ENCODE measurements at places on chromosomes 11 and 22.

GRCh38 chr11:6931146-6931713 lies 5.0 kb downstream of the ZNF215 start:
- DNase-seq: no peak

DNA sequence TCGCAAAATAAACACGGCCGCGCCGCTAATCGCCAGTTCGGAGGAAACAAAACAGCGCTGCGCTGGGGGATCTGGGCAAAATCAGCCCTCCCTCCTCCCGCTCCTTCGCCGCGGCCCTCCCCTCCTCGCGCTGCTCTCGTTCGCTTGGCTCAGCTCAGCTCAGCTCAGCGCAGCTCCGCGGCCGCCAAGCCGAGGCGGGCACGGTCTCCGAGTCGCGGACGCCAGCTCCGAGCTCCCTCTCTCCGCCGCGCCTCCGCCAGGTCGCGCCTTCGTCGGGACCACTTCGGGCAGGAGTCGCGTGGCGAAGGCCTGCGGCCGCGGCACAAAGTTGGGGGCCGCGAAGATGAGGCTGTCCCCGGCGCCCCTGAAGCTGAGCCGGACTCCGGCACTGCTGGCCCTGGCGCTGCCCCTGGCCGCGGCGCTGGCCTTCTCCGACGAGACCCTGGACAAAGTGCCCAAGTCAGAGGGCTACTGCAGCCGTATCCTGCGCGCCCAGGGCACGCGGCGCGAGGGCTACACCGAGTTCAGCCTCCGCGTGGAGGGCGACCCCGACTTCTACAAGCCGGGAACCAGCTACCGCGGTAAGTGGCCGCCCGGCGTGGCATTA lies at the start of gene SPON1:
Gene SPON1 (plus strand): TSS at position 162 of the 607 bp plus-strand sequence. CDS start 182 bp downstream, at position 344.
- peak; percentile 18 for DNase-seq

DNA sequence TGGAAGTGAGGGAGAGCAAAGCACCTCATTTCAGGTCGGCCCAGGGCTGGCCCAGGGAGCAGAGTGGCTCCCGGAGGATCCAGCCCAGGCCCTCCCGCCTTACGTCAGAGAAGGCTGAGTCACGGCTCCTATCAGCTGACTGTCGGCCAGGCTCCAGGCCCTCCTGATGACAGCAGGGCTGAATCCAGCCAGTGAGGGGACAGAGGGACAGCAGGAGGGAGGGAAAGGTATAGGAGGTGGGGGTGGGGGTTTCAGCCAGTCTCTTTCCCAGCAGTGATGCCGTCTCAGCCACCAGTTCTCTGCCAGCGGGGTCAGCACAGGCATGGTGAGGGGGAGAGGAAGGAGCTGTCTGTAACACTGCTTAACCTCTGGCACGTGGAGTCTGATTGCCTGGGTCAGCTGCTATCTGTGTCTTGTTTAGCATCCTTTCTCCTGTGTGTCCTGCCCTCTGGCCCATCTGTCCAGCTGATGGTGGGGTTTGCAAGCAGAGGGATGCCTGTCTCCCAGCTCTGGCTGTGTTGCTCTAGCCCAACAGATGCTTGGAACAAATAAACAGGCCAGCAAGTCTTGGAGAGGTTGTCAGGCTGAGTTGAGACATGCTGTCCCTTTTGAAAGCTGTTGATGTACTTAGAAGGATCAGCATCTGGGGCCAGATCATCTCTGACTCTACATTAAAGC lies 74.0 kb downstream of the ADAMTS15 start:
- no peak for DNase-seq

- no peak for DNase-seq
Measured at GRCh38 chr11:114340311-114341131, 44.3 kb downstream of the NNMT start.

DNA sequence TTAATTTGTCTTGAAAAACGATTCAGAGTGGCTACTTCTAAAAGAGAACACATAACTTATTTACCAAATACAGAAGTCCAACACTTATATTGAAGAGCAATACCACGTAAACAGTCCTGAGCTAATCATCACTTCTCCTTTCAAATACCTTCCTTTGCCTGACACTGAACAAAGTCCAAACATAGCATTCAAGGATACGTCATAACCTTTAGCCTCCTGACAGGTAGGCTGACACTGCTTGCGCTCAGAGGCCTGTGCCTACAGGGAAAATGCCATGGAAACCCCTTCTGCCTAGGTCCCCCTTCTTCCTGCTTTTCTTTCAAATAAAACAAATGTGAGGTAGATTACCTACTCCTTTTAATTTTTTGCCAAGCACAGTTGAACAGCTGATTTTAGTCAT lies 510.0 kb downstream of the INSC start:
- DNase-seq: no peak

DNA sequence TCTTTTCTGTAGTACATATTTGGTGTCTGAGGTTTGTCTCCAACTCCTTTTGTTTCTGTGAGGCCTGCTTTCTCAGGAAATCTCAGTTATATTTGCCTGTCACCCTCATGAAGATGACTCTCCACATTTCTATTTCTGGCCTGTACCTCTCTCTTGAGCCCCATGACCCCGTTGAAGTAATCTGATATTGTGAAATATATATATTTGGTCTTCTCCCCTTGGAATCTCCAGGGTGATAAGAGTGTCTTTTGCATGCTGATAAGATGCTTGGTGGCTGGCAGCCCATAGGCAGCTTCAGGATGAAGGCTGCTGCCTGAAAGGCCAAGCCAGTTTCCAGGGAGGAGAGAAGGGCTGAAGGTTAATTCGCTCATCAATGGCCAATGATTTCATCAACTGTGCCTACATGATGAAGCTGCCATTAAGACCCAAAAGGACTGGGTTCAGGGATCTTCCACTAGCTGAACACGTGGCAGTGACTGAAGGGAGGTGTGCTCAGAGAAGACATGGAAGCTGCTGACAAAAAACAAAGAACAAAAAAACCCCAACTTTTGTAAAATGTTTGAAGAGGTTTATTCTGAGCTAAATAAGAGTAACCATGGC lies 67.4 kb downstream of the MICAL2 start:
- DNase-seq: no peak

DNA sequence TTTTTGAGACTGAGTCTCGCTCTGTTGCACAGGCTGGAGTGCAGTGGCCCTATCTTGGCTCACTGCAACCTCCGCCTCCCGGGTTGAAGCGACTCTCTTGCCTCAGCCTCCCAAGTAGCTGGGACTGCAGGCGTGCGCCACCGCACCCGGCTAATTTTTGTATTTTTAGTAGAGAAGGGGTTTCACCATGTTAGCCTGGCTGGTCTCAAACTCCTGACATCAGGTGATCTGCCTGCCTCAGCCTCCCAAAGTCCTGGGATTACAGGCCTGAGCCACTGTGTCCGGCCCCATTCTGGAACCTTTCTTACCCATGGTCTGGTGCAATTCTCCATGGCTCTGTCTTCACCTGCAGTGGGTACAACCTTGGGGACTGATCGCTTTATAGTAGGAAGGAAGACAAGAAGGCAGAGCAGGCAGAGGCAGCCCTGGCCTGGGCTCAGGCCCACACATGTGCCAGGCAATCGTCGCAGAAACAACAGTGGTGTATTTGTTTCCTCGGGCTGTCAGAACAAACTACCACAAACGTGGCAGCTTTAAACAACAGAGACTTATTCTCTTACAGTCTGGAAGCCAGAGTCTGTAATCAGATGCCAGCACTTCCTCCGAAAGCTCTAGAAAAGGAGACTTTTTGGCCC lies 4.0 kb upstream of the PTGDR2 start:
- no peak for DNase-seq

GRCh38 chr11:121895919-121896318 lies 220.1 kb downstream of the BLID start:
- DNase-seq: no peak

- DNase-seq: no peak
Measured at GRCh38 chr11:11146830-11147229, 206.2 kb downstream of the CSNK2A3 start.

DNA sequence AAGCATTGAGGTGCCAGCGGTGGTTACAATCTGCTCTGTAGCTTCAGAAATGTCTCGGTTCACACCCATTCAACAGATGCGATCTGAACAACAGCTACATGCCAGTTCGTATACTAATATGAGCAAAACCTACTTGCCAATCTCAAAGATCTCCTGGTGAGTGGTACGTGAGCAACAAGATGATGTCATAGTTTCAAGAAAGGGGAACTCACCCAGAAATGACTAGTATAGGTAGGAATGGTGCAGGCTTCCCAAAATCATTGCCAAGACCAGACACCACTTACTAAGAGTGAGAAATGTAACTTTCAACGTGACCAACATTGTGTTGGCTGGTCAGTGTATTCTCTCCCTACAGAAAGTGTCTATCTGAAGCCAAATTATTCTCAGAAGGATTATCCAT lies 31.1 kb downstream of the OR6Q1 start:
- no peak for DNase-seq

DNA sequence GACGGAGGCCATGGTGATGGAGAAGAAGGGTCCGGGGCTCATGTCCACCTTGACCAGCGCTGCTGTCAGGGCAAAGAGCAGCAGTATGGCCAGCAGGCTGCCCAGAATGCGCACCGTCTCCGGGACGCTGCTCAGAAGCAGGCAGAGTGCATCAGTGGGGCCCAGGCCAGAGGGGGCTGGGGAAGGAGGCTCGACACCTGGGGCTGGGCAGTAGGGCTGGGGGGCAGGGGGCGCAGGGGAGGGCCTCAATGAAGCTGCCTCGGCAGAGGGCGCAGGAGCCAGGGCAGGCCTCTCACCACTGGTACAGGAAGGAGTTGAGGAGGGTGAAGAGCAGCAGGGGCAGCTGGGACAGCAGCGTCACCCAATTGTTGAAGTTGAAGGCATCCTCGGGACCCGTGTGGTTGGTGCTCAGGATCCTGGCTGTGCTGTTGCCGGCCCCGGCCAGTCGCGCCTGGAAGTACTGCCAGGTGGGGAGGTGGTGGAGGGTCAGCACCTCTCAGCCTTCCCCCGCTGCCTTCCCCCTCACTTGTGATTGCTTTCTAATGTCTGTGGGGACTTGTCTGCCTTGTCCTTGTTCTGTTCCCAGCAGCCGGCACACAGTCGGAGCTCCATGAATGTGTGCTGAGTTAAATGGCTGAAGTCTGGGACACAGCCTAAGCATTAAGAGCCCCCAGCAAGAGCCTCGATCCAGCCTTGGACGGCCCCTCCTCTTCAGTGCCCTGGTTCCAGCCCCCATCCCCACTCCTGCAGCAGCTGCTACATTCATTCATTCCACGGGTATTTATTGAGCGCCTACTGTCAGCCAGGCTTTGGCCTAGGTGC lies 2.3 kb downstream of the SLC29A2 start:
- peak; percentile 3 for DNase-seq

GRCh38 chr11:13003736-13004493 lies 5.2 kb upstream of the RASSF10 start:
- no peak for DNase-seq

- no peak for DNase-seq
Measured at GRCh38 chr11:119147604-119148333, 1.1 kb upstream of the ABCG4 start.

DNA sequence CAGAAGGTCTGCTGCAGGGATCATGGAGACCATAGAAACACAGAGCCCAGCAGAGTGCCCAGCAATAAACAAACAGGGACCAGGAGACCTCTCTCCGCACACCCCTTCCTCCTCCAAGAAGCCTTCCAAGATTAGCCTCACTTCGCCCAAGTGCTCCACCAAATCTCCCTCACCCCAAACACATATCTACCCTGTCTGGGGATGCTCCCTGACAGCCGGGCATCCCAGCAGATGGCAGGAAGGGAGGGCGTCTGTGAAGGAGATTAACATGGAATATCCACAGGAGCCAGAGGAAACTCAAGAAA lies 26.5 kb downstream of the ARAP1 start:
- DNase-seq: no peak

- no peak for DNase-seq
Measured at GRCh38 chr11:22554221-22554620, 71.4 kb downstream of the FANCF start.

GRCh38 chr11:26696330-26696729 lies 25.5 kb downstream of the SLC5A12 start:
- DNase-seq: no peak

GRCh38 chr22:38886333-38886732 lies 14.3 kb upstream of the CBX6 start:
- no peak for DNase-seq

DNA sequence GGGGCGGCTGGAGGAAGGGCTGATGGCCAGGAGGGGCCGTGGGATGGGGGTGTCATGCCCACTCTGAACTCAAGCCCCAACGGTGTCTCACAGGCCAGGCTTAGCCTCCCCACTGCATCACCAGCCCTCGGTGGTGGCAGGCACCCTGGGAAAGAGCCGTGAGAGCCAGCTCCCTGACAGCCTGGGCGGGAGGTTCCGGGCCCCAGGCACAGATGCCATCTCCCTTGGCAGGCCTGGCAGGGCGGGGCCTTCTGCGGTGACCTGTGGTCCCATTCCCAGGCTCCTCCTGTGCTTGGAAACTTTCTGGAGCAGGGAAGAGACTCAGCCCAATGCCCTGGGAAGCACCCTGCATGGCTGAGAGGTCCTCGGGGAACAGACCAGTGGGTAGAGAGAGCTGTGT lies 4.8 kb downstream of the PHLDA2 start:
- DNase-seq: no peak

DNA sequence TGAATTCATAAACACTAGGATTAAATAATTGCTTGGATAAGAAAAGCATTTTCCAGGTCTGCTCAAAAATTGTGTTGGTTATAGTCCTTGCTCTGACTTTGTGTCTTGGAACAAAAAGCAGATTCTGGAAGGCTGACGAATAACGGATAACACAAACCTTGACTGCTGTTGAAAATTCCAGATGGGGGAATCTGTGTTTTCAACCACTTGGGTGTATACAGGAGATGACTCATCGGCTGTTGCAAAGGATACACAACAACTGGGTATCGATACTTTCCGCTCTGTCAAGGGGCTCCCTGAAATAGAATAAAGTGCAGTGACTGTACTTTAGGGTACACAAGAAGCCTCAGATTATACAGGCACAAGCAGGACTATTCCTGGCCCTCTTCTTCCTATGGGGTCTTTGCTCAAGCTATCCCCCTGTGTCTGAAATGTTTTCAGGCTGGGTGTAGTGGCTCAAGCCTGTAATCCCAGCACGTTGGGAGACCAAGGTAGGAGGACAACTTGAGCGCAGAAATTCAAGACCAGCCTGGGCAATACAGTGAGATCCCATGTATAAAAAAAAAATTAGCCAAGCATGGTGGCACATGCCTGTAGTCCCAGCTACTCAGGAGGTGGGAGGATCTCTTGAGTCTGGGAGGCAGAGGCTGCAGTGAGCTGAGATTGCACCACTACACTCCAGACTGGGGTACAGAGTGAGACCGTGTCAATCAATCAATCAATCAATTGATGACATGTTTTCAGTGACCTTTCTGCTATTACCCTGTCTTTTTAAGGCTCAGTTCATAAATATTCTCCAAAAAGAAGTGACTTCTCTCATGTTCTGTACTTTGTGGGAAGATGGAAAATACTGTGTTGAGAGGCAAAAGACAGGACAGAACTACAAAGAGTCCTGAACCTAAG lies 48.6 kb upstream of the UCP3 start:
- DNase-seq: no peak

- no peak for DNase-seq
Measured at GRCh38 chr11:2271077-2271326, 614 bp upstream of the ASCL2 start.

- DNase-seq: no peak
Measured at GRCh38 chr11:128594226-128594625, 6.9 kb upstream of the ETS1 start.

DNA sequence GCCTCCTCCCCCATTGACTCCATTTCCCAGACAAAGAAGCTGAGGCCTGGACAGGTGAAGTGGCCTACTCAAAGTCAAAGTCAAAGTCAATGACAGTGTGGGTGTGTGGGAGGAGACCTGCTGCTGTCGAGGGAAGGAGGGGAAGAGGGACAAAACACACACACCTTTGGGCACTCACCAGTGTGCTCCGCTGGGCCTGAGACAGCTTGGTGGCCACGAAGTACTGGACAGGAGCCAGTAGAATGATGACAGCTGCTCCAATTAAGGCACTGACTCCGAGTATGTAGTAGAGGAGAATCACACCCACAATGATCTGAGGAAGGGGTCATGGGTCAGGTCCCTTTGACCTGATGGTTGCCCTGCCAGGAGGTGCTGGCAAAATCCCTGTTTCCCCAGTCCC lies 33.6 kb downstream of the ABCC8 start:
- no peak for DNase-seq
